SW 1271 (cell line): ENCODE measurements at places on chromosomes 7 and 10.

- DNase-seq: no peak
Observed at GRCh38 chr10:124903111-124903510, 38.8 kb upstream of the ZRANB1 start.

- DNase-seq: peak; percentile 77
Observed at GRCh38 chr10:13526948-13527863, 1.6 kb downstream of the BEND7 start.

GRCh38 chr10:97828721-97829120, 20.9 kb upstream of the GOLGA7B start:
- DNase-seq: no peak

DNA sequence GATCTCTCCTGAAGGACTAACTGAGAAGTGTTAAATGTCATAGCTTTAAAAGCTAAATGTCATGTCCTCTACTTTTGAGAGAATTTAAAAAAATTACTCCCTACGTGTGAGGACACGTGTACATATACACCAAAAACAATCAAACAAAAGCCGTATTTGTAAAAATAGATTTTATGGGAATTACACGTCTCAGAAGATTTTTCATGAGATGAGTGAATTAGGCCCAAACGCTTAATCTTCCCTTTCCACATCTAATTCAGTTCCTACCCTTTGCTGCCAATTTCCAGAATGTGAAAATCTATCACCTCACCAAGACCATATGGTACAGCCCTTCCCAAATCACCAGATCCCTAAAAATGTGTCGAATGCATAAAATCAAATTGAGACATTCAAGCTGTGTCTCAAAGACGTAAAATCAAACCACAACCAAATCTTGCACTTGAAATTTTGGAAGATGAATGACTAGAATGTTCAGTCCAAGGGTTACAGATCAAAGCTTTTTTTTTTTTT, 1.0 kb upstream of the CTTNBP2 start:
- DNase-seq: no peak

DNA sequence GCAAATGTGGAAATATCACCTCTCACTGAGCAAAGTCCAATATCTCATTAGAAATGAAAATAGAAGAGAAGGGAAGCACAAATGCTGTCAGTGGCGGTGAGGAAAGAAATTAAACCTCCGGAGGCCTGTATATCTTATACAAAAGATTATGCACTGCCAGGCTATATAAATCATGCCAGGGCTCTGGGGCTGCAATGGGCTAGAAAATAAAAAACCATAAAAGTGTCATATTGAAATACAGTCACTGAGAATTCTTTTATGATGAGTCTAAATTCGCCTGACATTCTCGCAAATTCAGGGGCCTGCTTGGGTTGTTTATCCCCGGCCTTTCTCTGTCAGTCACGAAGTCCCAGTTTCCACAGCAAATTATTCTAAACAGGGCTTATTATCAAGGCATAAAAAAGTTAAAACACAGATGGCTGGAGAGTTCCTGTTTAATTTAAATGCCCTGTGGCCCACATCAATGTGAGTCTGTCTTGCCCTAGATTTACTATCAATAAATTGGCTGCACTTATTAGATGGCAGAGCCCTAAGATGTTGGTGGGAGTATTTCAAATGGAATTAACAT, 193.8 kb downstream of the SNX10 start:
- DNase-seq: no peak

GRCh38 chr7:6106140-6106904, 75.1 kb downstream of the ANKRD61 start:
- no peak for DNase-seq

DNA sequence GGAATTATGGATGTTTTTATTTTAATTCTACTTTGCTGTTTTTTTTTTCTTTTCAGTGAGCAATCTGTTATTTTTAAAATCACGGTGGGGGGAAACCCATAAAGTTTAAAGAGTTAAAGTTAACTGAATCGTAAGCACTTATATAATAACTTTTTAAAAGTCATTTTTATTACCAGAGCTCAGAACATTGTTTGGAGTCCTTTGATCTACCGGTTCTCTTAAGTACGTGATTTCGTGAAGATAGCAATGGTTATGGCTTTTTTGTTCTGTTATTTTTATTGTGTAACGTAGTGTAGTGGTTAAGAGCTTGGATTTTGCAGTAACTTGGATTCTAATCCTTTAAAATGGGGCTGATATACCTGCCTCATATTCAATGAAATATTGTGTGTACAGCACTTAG, 57.4 kb downstream of the NHLRC2 start:
- no peak for DNase-seq
